A549 treated with CORT108297 at 1 μM for 4 hours (cell line): ENCODE measurements at places on chromosomes 5 and 9. TPM values are rescaled to one million over a fixed set of nuclear protein-coding genes. Genes with fewer than 3 reads are reported as not detected.

Gene ALDOB
- total RNA-seq: not detected in 5 replicates

Gene GABBR2
- total RNA-seq: 0.17 to 0.31 TPM (median 0.22 TPM) in 5 replicates

Gene MPDZ
- total RNA-seq: 9.4 to 15.7 TPM (median 12.9 TPM) in 5 replicates

Gene SLC6A19
- total RNA-seq: 0.01 to 0.03 TPM (median 0.01 TPM) in 3 of 5 replicates, not detected in the others

Gene DNAI1
- 0.07 to 0.21 TPM (median 0.12 TPM) in 5 replicates for total RNA-seq

Gene SLC36A2
- not detected in 5 replicates for total RNA-seq

Gene CCDC180
- 0.43 to 0.90 TPM (median 0.75 TPM) in 5 replicates for total RNA-seq

Gene PCDHGA6
- total RNA-seq: 0.13 to 0.27 TPM (median 0.22 TPM) in 5 replicates

Gene UBAP1
- 38.7 to 47.6 TPM (median 42.6 TPM) in 5 replicates for total RNA-seq

Gene PCDHB7
- 0.03 TPM in 1 of 5 replicates, not detected in the others for total RNA-seq

Gene GABRA6
- not detected in 5 replicates for total RNA-seq

Gene PRRX2
- total RNA-seq: 3.5 to 8.8 TPM (median 7.8 TPM) in 5 replicates

Gene PCDHA5
- 0.47 to 0.79 TPM (median 0.70 TPM) in 5 replicates for total RNA-seq

Gene CCL21
- not detected in 5 replicates for total RNA-seq

Gene CEL
- total RNA-seq: 0.50 to 0.75 TPM (median 0.65 TPM) in 5 replicates

Gene NSG2
- total RNA-seq: 0.05 to 0.17 TPM (median 0.08 TPM) in 3 of 5 replicates, not detected in the others

Gene BARHL1
- total RNA-seq: 0.03 TPM in 1 of 5 replicates, not detected in the others

Gene OMD
- not detected in 5 replicates for total RNA-seq

Gene ZNG1E
- total RNA-seq: 61.1 to 86.3 TPM (median 65.5 TPM) in 5 replicates

Gene SMC5
- total RNA-seq: 9.3 to 17.6 TPM (median 15.7 TPM) in 5 replicates

Gene IRGM
- 0.07 to 0.16 TPM (median 0.09 TPM) in 4 of 5 replicates, not detected in the other for total RNA-seq

Gene ARRDC3
- total RNA-seq: 6.3 to 15.7 TPM (median 10.7 TPM) in 5 replicates

Gene CA9
- 4.2 to 7.9 TPM (median 7.3 TPM) in 5 replicates for total RNA-seq

Gene CORO2A
- total RNA-seq: 0.54 to 0.82 TPM (median 0.75 TPM) in 5 replicates

Gene GNA14
- total RNA-seq: not detected in 5 replicates

Gene CD72
- 0.06 to 0.18 TPM (median 0.12 TPM) in 4 of 5 replicates, not detected in the other for total RNA-seq

Gene COQ4
- 47.6 to 64.3 TPM (median 63.2 TPM) in 5 replicates for total RNA-seq

Gene TPPP
- 4.7 to 6.4 TPM (median 5.6 TPM) in 5 replicates for total RNA-seq

Gene LIX1
- total RNA-seq: not detected in 5 replicates

Gene PAPPA
- total RNA-seq: 24.8 to 45.0 TPM (median 35.3 TPM) in 5 replicates

Gene ADAMTSL2
- not detected in 5 replicates for total RNA-seq

Gene CLIC3
- 2.7 to 4.5 TPM (median 3.8 TPM) in 5 replicates for total RNA-seq

Gene RELL2
- total RNA-seq: 2.9 to 5.2 TPM (median 4.9 TPM) in 5 replicates

Gene GDA
- total RNA-seq: 0.95 to 1.6 TPM (median 1.2 TPM) in 5 replicates

Gene AQP7
- 0.37 to 0.52 TPM (median 0.42 TPM) in 5 replicates for total RNA-seq

Gene BBLN
- total RNA-seq: 41.2 to 69.2 TPM (median 66.0 TPM) in 5 replicates

Gene HRCT1
- total RNA-seq: 0.12 to 0.38 TPM (median 0.23 TPM) in 5 replicates

Gene C9orf153
- total RNA-seq: 0.09 to 0.46 TPM (median 0.18 TPM) in 5 replicates

Gene SMIM33
- total RNA-seq: not detected in 5 replicates

Gene CTNNA1
- 177 to 232 TPM (median 203 TPM) in 5 replicates for total RNA-seq
